ENCODE measurements at places on chromosomes 2 and 18.

DNA sequence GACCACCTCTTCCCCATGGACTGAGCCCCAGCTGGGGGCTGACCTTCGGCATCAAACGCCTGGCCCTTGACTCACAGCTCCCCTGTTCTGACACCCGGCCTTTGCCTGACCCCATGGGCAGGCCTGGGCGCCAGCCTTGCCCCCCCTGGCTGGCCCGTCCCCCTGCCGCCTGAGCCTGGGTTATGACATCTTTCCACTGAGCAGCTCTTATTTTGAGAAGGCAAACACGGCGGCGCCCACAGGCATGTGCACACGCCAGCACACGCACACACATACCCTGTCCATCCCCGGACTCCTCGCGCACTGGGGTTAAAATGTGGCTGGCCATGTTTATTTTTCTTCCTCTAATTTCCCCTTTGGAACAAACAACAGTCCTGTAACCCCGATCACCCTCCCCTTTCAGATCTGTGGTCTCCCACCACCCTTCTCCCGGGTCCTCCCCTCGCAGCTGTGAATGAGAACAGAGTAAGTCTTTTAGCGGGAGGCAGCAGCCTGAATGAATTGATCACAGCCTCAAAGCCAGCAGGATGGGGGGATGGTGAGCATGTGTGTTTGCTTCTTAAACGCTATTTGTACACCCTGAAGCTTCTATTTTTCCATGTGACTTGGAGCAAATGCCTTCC lies 11.8 kb upstream of the ATOH8 start:
- no peak for DNase-seq

- DNase-seq = no peak
These were observed 27.5 kb downstream of the ZNF516 start for GRCh38 chr18:76467371-76468190.

DNA sequence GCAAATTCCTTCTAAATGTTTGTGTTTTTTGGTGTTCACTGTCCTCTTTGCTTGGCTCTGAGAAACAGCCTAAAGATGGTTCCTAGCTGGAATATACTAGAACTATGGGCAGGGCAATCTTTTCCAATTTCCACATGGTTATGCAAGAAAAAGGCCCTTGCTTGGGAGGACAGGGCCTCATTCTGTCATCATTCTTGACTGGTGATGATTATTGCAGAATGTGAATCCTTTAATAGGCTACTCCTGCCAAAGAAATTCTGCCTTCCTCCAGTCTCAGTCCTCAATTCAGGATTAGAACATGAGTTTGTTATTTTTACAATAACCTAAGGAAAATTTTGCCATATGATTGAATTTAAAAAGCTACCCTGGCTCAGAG lies 218.7 kb downstream of the HNMT start:
- DNase-seq = no peak

- DNase-seq = no peak
These were observed 144.1 kb downstream of the NDUFA10 start for GRCh38 chr2:239881031-239881471.

DNA sequence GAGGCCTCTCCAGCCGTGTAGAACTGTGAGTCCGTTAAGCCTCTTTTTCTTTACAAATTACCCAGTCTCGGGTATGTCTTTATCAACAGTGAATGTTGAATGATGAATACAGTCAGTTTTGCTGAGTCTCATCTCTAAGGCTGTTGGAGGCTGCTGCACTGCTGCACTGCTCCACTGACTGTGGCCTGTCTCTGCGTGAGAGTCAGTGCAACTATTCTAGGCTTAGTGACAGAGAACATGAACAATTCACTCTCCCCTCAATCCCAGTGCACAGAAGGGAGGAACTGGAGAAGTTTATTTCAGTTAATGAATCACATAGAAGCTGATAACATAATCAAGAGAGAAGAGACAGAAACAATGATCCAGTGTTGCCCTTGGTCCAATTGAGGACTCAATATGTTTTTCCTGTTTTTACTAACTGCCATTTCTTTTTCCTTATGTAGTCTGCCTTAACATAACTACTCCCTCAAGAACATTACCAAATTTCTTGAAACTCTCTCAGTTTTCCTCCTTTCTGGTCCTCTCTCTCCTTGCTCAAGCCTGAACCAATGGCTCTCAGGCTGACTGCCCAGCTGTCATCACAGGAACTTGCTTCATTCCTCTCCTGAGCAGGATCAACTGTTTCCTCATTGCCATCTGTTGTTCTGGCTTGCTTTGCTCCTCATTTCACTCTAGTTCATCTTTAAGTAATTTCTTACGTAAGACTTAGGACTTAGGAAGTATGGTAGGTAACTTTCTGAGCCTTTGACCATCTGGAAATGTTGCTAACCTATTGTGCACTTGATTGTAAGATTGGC lies 483.2 kb downstream of the METTL4 start:
- DNase-seq = no peak

GRCh38 chr2:151482171-151482725 lies 72.5 kb downstream of the RIF1 start:
- no peak for DNase-seq

GRCh38 chr2:24721470-24721869 lies 71.7 kb downstream of the PTRHD1 start:
- DNase-seq = no peak

- no peak for DNase-seq
These were observed 361.0 kb upstream of the NT5C1B start for GRCh38 chr2:18950361-18950851.

DNA sequence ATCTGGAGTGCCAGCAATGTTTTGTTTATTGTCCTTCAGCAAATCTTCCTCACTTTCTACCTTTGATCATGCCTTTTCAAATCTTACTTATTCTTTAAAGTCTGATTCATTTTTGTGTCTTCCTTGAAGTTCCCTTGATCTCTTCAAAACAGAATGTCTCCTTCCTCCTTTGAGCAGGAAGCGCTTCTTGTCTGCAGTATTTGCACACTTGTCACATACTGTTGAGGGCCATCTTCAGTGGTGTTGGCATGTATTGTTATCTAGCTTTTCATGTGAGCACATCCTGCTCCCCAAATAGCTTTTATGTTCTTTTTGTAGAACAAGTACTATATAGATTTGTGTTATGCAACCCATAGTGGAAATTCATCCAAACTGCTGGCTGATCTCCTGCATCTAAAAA lies 5.9 kb upstream of the CERS6 start:
- no peak for DNase-seq

GRCh38 chr2:95374451-95374920 lies 28.0 kb upstream of the FAHD2A start:
- DNase-seq = no peak
